ENCODE measurements at places on chromosomes 6 and 20.

GRCh38 chr6:97815301-97815812, 532.3 kb upstream of the MMS22L start:
- DNase-seq = no peak

DNA sequence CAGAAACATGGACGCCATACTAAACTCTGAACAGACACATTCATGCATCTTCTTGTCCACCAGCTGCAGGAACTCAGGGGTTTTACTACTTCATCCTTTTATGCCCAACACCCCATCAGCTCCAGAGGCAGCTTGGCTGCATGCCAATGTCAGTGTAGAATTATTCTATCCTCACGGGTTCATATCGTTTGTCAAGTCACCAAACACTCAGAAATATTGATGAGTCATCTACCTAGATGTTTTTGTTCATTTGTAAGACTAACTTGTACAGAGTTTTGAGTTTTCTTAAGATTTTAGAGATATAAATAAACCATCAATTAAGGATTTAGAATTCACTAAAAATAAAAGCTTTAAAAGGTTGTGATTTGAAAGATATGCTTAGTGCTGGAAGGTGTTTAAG, 590.7 kb upstream of the FLRT3 start:
- DNase-seq = no peak

DNA sequence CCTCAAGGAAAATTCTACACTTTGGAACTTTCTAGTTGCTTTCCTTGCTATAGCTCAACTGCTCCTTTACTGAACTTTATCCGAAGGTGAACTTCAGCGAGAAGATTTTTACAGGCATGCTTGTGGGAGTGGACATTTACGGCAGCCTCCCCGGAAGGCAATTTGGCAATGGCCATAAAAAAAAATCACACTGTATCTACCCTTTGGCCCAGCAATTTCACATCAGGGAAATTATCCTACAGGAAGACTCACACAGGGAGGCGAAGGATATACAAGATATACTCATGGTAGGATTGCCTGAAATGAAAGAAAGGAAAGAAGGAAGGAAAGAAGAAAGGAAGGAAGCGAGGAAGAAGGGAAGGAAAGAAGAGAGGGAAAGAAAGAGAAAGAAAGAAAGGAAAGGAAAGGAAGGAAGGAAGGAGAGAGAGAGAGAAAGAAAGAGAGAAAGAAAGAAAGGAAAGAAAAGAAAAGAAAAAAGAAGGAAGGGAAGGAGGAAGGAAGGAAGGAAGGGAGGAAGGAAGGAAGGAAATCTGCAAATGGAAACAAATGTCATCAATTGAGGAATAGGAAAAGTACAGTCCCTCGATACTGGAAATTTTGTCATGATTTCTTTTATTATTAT, 25.7 kb downstream of the OVOL2 start:
- no peak for DNase-seq

DNA sequence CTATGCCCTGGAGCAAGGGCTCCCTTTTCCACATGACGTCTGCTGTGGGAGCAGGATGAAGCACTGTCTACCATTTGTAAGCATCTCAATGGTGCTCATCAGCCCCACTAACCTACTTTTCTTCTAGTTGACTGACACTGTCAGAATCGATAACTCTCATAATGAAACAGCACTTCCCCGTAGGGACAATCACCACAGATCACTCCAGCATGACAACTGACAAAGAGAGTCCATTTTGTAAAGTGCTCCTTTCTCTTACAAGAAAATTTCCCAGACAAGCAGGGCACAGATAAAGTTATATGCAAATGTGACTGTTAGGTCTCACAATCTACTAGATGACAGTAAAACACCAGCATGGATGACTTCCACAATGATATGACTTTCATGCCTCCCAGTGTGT, 46.4 kb downstream of the HEBP2 start:
- DNase-seq = no peak

- DNase-seq = no peak
Measured at GRCh38 chr6:41200296-41200900, 551 bp downstream of the TREML2 start.

GRCh38 chr6:86707545-86708120, 229.7 kb upstream of the HTR1E start:
- DNase-seq = no peak

- DNase-seq = no peak
Measured at GRCh38 chr6:162313922-162314660, 413.5 kb downstream of the PRKN start.

DNA sequence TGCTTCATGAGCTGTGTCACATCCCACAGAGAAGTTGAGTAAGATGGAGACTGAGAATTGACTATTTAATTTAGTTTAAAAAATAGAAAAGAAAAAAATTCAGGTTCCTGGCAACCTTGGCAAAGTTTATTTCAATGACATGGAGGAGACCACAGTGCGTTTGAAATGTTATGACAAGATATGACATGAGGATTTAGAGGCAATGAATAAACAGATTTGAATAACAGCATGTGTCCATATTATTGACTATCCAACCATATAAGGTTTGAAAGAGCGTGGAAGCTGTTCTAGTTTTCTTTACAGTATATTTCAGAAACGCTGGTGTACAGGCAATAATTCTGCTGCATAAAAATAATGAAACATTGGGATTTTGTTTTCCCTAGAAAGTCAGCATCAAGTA, 303.9 kb downstream of the SMOC2 start:
- no peak for DNase-seq

DNA sequence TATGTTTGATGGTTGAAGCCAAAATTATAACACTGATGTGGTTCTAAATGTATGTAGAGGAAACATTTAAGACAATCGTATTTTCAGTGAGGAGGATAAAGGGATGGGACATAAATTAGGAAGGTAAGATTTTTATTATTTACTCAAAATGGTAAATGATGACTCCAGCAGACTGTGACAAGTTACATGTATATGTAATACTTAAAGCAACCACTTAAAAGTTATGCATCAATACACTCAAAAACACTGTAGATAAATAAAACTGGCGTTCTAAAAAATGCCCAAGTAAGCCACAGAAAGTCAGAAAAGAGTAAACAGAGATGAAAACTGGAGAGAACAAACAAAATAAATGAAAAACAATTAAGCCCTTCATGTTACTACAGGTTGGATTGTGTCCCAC, 18.7 kb downstream of the HLA-DMB start:
- DNase-seq = no peak

- DNase-seq = no peak
Measured at GRCh38 chr6:94196891-94197290, 777.5 kb upstream of the EPHA7 start.

DNA sequence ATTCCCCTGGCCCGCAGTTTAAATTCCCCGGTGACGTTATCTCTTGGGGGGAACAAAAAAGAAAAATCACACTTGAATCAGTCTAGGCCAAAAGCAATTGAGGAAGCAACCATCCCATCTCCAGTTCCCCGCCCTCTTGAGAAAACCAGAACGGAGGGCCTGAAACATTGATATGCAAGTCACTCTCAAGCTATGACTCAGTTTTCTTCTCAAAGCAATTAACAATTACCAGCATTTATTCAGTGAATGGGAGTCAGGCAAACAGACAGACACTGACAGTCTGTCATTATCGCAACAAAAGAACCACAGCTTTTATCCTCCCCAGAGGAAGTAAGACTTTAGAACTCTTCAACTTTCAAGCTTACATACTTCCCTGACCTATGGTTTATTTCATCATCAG, 100.9 kb downstream of the OPRM1 start:
- no peak for DNase-seq

DNA sequence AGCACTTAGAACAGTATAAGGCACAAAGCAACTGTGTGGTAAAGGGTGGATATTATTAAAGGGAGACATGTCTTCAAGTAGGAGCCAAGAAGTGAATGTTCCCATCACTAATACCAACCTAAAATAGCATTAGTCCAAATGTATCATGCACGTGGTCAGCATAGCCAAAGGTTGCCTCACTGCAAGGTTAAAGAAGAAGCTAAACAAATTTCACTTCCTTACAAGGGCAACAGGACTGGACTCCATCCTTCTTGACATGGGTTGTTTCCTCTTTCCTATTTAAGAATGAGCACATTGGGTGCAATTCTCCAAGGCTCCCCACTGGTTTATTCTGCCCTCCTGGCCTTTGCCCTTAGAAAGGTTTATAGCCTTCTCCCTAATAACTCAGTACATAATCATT, 186.7 kb downstream of the PHACTR1 start:
- DNase-seq = no peak

- DNase-seq = no peak
Measured at GRCh38 chr6:150145427-150145826, 2.6 kb downstream of the PPP1R14C start.

DNA sequence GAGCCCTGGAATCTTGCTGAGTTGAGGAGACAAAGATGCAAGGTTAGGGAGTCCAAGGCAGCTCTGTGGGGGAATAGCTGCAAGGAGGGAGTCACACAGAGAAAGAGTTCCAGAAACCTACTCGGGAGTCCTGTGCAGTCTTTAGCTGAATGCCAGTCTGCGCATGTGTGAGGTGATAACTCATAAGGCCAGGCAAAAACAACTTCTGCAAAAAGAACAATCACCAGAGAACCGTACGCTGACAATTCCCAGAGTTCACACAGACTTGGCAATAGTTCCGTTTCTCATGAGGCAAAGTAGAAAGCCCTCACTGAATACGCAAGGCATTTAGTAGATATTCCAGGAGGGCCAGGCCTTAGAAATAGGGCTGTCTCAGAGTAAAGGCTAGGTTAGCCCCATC, 135.2 kb upstream of the TAB2 start:
- no peak for DNase-seq

DNA sequence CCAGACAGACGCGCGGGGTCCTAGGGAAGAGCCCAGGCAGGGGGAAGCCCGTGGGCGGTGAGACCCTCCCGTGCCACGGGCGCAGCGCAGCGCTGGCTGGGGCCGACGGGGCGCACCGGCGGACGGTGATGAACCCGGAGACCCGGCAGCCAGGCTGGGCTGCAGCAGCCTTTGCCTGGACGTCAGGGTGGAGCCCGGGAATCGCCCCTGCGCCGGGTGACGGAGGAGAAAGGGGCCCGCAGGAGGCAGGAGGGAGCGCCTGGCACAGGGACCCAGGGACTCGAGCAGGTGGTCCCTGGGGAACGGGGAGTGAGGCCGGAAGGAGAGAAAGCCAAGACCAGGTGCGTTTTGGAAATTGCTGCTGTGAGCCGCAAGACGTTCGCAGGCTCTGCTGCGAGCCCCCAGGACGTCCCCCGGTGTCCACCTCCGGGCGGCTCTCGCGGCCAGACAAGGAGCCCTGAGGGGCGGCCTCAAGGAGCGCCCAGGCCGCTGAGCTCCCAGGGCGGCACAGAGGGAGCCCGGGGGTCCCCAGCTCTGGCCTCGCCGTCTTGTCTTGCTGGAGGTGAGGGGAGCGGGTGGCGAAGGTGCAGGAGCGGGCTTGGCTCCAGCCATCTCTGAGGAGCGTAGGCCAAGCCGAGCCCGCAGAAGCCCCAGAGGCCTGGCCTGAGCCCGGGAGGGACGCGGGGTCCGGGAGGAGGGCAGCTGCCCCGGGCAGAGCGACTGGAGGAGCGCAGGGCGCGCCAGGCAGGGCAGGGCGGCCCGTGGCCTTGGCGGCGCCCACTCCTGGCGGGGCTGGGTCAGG, 191.2 kb upstream of the PDE10A start:
- DNase-seq = no peak

- no peak for DNase-seq
Measured at GRCh38 chr20:20411836-20412235, 43.9 kb downstream of the INSM1 start.

- DNase-seq = no peak
Measured at GRCh38 chr6:113651120-113651519, 206.0 kb upstream of the MARCKS start.

- DNase-seq = no peak
Measured at GRCh38 chr6:56751604-56752003, 108.9 kb upstream of the DST start.

DNA sequence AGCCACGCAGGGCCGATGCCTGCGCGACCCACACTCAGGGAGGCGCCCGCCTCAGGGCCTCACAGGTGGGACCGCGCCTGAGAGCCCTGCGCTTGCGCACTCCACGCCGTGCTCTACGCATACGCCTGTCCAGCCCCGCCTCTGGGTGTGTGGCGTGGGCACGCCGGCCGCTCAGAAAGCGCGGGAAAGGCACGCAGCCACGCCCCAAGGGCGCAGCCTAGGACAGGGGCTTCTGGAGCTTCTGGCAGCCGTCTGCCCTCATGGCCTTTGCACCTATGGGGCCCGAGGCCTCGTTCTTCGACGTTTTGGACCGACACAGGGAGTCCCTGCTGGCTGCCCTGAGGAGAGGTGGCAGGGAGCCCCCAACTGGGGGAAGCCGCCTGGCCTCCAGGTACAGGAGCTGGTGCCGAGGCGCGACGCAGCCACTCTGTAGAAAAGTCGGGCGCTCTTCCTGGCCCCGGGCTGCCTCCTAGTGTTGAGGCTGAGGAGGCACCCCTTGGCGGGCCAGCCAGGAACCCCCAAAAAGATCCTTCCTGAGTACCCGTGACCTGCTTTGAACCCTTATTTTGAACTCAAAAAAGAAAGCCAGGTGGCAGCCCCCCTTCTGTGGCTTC, at the start of gene SPO11:
Gene SPO11 (plus strand): TSS at position 196 of the 614 bp plus-strand sequence. CDS start 65 bp downstream, at position 261.
- no peak for DNase-seq

DNA sequence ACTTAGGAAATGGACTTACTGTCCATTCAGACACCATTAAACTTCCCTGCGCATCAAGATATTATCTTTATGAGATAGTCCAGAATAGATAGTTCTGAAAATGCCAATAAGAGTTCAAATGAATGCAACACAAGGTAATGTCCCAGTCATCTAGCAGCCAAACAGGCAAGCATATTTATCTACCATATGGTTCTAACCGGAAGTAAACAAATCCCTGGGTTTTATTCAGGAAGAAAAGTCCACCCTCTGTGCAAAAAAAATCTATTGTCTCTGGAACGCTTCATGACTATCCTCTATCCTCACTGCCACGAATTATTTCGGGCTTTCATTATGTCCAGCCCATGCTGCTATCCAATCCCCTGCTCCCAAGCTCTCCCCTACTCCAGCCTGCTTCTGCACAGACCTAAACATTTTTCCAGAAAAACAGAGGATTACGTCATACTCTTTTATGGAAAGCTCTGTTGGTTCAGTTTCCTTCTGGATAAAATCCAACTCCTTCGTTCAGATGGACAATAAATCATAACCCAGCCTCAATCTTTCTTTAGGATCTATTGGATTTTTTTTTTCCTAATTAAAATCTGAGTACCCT, 11.4 kb downstream of the PPIL6 start:
- DNase-seq = no peak

- no peak for DNase-seq
Measured at GRCh38 chr20:8221887-8222419, 89.9 kb downstream of the PLCB1 start.
